GM20000 (cell line): ENCODE measurements at places on chromosomes 3 and 15.
A peak's percentile ranks its signal among the peaks of the same experiment; 100 is the strongest.

- no peak for DNase-seq
Measured at GRCh38 chr3:191593486-191593885, 132.5 kb downstream of the PYDC2 start.

GRCh38 chr15:59917504-59918157 lies 86.5 kb upstream of the FOXB1 start:
- DNase-seq, result peak; percentile 68

GRCh38 chr3:29453284-29454001 lies 172.6 kb downstream of the RBMS3 start:
- DNase-seq, result no peak

DNA sequence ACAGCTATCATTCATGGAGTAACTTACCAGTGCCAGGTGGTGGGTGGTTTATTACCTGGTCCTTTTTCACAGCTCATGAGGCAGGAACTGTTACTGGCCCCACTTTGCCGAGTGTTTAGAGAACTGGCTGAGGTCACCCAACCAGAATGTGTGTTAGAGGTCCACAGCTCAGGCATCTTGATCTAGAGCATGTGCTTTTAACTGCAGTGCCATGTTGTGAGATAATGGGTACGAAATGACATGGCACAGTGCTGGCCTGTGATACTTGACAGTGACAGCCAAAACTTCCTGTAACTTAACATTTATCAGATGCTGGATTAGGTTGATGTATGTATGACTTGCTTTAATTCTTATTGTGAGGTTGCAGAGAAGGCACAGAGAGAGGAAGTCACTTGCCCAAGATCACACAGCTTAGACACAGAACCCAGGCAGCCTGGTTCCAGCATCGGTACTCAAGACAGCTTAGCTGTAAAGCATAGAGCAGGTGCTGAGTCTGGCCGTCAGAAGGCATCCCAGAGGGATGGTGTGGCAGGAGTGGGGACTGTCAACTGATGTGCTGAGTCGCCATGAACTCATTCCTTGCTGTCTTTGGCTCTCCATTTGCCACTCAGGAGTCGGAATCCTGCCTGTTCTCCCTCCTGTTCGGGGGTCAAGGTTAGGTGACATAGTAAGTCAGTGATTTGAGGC lies 9.6 kb downstream of the MCM2 start:
- DNase-seq, result no peak

GRCh38 chr3:46127503-46127902 lies 80.6 kb downstream of the CCR1 start:
- no peak for DNase-seq

DNA sequence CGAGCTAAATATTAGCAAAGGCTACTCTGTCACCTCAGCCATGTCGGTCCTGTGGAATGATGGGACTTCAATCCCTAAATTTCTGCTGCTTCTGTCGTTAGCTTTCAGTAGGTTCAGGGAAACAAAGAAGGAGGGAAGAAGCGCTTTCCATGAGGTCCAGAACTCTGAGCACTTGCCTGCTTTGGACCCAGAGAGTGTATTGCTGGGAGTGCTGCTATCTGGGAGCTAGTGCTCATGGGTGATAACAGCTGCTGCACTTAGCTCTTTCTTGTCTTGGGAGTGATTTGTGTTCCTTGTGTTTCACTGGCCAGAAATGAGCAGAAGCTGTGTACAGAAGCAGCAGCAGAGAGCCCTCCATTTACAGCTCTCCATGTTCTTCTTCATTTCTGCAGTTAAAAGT lies 369.8 kb downstream of the DIPK2A start:
- DNase-seq, result no peak

DNA sequence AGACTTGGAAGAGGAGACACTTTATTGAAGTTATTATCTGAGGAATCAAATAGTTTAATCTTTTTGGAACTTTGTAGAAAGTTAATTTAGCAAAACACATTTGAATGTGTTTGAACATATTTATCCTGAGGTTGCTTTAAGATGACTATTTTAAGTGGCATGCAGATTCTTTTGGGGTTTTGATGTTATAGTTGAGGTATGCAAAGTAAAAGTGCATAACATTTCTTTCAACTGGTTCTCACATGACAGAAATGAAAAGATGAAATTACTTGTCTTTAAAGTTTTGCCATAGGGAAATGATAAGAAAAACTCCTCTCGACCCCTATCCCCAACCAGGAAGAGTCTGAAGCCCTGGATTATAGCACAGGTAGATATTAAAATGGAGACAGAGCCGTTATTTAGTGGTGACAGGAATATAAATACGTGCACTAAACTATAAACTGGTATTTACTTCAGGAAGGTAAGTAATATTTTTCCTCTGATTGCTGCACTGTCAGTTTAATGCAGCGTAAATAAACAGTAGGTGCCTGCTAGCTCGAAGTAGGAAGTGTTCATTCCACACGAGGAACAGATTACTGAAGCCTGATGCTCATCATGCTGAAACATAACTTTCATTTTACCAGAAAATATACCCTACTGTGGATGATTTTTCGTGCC lies 15.1 kb upstream of the SATB1 start:
- DNase-seq, result no peak

GRCh38 chr3:130846181-130846580 lies 47.7 kb upstream of the ATP2C1 start:
- DNase-seq, result no peak

GRCh38 chr15:46710401-46710960 lies 1006.8 kb upstream of the SEMA6D start:
- DNase-seq, result no peak

DNA sequence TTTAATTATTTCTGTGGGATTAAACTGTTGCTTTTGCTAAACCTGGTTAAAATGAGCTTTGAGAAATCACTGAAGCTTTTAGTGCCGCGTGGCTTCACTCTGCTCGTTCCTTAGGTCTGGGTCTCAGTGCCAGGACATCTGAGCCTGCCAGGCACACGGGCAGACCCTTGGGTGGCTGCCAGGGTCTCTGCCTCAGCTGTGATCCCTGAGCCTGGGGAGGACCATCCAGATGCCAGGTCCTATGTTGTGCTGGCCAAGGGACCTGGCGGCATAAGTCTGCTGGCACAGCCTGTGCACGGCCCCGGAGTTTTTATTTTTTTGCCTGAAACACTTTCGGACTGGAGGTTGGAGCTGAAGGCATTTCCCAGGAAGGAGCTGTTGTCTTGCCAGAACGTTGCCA lies 328.1 kb downstream of the LRTM1 start:
- no peak for DNase-seq

GRCh38 chr15:90607361-90607760 lies 77.6 kb downstream of the CRTC3 start:
- no peak for DNase-seq

- DNase-seq, result no peak
Measured at GRCh38 chr3:40780925-40781406, 256.2 kb downstream of the ZNF621 start.

DNA sequence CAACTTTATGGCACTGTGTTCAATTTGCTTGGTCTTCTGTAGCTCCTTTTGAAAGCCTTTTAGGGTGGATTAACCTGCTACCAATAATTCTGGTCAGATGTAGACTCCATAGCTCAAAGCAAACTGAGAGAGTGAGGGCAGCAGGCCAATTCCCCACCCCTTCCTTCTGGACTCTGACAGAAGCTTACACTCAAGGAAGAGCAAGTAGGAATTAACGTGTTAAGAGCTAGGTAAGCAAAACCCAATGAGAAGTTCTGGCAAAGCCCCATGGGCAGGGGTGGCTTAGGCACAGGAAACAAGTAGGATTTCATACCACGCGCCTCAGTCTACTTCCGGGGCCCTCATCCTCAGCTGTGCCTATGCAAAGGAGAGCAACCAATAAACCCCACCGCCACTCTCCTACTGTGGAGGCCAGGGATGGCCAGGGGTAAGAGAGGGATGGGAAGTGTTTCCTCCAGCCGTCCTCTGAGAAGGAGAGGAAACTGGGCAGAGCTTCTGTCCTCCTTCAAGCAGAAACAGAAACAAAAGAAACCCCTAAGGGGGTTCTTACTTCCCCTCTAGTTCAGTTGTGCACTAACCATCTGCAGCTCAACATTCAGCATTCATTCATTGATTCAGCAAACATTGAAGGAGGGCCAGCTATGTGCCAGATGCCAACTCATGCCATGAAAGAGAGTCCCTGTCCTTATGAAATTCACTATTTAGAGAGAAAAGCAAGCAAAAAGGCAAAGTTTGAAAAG lies 12.6 kb downstream of the CCR5 start:
- no peak for DNase-seq

DNA sequence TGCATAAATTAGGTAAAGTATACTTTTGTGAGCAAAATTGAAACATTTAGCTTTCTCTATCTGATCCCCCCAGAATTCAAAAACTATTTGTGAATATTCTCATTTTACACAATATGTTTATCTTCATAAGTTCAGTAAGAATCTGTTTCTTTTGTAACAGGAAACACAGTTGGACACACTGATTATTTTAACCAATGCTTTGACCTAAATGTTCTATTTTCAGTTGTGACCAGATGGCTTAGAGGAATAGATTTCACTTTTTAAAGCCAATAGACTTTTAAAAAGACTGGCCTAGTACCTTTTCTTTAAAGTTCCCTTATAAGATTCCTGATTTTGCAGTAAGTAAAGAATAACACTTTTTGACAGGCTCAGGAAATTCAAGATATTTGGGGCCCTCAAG lies 74.0 kb upstream of the STRIT1 start:
- no peak for DNase-seq

DNA sequence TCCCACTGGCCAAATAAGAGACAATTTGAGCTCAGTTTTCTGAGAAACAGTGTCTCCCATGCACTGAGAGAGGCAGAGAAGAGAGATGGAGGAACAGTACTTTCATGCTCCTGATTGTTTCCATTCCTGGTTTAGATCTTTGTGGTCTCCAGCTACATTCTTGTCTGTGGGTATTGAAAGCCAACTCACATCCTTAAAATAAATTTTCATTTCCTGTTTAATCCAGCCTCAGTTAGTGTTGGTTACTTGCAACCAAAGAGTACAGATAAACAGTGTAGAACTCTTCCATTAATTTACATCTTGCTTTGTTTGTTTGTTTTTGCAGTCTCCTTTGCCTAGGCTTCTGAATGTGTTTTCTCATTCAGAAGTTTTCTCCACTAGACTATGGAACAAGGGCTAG lies 123.7 kb upstream of the CLSTN2 start:
- DNase-seq, result no peak

GRCh38 chr3:163518065-163518464 lies 1560.2 kb downstream of the SI start:
- DNase-seq, result no peak

GRCh38 chr3:122030381-122031122 lies 8.5 kb upstream of the ILDR1 start:
- no peak for DNase-seq

- no peak for DNase-seq
Measured at GRCh38 chr15:56759450-56759845, 26.1 kb upstream of the ZNF280D start.

DNA sequence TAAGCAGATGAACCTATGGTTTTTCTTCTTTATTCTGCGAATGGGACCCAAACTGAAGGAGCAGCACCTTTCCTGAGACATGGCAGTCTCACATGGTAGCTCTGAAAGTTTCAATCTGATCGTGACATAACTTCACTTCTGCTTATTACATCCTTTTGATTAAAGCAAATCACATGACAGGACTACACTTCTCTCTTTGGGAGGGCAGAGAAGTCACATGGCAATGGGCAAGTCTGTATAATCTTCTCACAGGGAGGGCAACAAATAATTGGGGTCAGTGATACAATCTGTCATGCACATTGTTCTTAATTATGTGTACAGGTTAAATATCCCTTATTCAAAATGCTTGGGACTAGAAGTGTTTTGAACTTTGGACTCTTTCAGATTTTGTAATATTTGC lies 21.6 kb downstream of the NCBP2 start:
- no peak for DNase-seq

- peak; percentile 27 for DNase-seq
Measured at GRCh38 chr15:31399544-31400171, 73.0 kb downstream of the KLF13 start.

- no peak for DNase-seq
Measured at GRCh38 chr15:35834866-35835265, 288.9 kb upstream of the DPH6 start.
